Amygdala (tissue), 56 donors: ENCODE measurements at places on chromosomes 6 and 20.

GRCh38 chr20:58374027-58374850 is 14.8 kb upstream of the VAPB start:
- DNase-seq, result no peak

DNA sequence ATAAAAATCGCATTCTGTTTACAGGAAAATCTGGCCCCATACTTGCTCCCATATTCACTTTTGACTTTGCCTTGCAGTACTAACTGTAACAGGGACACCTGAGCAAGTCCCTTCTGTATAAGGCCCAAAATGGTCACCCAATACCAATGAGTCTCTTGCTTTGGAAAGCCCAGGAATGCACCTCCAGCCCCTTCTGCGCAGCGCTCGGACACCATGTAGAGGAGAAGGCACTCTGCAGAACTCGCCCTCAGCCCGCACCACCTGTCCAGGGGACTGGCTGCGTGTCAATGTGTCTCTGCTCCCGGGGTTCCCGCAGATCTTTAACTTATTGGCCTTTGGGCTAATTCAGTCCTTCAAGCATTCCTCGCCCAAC is 746 bp upstream of the PRND start:
- DNase-seq, result no peak

GRCh38 chr6:154619146-154619545 is 108.7 kb upstream of the CNKSR3 start:
- no peak for DNase-seq

- DNase-seq, result no peak
These were observed 621.5 kb upstream of the BTBD3 start for GRCh38 chr20:11296221-11296620.

DNA sequence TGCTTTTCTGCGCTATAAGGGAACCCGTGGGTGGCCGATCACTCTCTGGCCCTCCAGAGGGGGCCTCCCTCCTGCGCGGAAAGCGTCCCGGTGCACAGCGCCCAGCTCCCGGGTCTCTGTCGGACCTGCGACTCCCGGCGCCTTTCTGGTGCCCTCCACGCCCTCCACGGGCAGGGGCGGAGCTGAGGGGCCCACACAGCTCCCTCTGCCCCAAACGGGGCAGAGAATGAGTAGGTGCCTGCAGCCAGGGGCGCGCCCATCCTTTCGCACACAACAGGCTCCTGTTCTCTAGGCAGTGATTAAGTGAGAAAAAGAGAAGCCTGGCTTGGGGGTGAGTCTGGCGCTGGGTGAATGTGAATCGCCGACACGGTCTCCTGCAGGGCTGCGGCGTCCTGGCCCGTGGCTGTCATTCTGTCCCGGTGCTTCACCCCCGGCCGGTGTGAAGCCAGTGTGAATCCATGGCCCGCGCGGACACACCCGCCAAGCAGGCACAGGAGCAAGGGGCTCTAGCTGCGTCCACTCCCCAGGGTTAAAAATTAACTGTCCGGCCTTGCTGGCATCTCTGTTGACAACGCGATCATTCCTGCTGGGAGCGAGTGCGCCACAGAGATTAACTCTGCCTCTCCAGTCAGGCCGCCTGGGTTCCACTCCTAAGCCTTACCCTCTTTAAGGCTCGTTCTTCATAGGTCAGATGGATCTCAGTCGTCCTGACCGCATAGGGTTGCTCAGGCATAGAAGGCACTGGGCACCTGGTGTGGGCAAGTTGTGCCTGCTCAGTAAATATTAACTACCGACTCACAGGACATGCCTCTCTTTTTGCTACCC is 88.8 kb downstream of the PCSK2 start:
- DNase-seq, result no peak

- no peak for DNase-seq
These were observed 414.8 kb upstream of the CDH4 start for GRCh38 chr20:60837173-60837770.

DNA sequence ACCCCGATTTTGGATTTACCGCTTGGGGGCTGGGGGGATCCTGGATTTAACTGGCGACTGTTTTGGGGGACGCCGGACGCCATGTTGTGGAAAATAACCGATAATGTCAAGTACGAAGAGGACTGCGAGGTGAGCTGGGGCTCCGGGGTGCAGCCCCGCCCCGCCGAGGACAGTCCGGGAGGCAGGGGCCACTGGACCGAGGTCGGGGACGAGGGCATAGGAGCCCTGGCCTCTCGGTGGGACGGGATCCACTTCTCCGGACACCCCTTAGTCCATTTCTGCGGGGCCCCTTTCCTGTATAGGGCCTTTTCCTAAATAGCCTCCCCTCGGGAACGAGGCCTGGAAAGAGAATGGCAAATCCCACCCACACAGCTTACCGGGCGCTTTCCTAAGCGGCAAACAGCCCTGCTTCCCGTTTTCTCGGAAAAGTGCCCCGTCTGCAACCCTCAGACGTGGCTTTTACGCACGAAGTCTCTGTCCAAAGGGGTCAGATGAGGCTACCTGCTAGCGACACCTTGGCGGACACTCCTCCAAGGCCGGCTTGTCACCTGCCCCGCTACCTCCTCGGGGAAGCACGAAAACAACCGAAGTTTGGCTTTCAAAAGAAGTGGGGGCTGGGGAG is 469 bp downstream of the TFAP2C start:
- no peak for DNase-seq

DNA sequence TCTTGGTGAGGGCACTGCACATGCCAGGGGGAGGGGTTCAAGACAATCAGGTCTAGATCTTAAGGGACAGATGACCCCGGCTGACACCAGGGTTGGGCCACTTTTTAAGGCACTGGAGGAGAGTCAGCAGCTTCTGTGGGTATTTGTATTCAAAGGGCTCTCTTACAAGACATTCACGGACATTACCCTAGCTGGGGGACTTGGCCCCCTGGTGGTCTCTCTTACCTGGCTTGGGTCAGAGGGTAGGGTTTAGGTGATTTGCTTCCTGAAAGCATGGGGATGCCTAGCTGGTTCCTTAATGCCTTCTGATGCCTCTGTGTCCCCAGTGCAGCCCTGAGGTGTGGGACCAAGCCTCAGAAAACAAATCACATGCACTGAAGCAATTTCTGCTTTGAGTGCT is 354.7 kb downstream of the CDC5L start:
- DNase-seq, result no peak

- no peak for DNase-seq
These were observed 137.9 kb upstream of the EDN1 start for GRCh38 chr6:12152023-12152970.

GRCh38 chr20:7790189-7790588 is 150.1 kb downstream of the HAO1 start:
- DNase-seq, result no peak

- DNase-seq, result no peak
These were observed 5.3 kb upstream of the AKAP7 start for GRCh38 chr6:131129689-131130553.

- no peak for DNase-seq
These were observed 82.8 kb downstream of the ATRN start for GRCh38 chr20:3553663-3554062.

DNA sequence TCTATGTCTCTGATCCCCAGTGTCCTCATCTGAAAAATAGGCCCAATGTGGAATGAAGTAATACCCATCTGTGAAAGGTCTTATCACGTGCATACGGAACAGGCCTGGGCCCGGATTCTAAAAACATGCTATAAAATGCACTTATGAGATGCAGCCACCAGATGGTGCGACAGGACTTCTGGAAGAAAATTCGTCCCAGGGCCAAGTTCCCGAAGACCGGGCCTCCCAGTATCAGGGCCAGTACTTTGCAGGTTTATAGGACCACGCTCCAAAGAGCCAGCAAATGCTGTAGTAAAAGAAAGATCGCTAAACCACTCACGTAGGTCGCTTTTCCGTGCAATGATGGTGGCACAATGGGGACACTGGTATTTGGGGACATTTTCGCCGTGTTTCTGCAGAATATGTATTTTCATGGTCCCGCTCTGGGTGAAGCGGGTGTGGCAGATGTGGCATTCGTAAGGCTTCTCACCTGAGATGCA is 10.6 kb downstream of the CTCFL start:
- DNase-seq, result peak; percentile 62

GRCh38 chr20:19070026-19070425 is 142.4 kb upstream of the SLC24A3 start:
- DNase-seq, result no peak

DNA sequence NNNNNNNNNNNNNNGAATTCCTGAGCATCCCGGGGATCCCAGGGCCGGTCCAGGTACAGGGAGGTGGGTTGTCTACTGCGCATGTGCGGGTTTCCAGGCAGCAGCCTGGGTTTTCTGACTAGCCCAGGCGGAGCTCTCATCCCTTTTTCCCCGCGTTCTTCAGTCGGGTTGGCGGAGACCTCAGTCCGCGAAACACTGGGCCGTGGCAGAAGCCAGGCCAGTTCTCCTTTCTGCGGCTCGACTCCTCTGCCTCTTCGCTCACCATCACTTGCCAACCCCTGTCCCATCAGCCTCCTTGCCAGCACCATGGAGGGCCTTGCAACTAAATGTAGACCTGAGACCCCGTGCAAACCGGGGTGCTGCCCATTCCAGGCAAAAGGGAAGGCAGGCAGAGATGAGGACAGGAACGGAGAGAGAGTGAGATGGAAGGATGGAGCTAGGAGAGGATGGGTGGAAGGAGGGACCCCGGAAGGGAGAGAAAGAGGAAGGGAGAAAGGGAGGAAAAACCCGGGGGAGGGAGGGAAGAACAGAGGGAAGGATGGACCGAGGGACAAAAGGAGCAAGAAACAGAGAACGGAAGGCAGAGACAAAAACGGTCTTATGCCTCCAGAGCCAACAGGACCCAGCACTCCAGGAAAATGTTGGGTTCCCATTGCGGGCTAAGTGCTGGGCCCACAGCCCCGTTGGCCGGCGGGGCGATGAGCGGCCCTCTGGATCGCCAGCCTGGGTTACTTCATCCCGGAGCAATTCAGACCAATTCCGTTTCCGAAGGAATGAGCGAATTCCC is 445.4 kb upstream of the DEFB115 start:
- no peak for DNase-seq

- no peak for DNase-seq
These were observed 33.2 kb downstream of the DNAAF9 start for GRCh38 chr20:3374296-3374695.
